ENCODE measurements at places on chromosomes 2 and 18. TPM values are rescaled to one million over a fixed set of nuclear protein-coding genes. Genes with fewer than 3 reads are reported as not detected.

- DNase-seq, result no peak
These were observed 301.5 kb upstream of the TFPI start for GRCh38 chr2:187855689-187856088.

DNA sequence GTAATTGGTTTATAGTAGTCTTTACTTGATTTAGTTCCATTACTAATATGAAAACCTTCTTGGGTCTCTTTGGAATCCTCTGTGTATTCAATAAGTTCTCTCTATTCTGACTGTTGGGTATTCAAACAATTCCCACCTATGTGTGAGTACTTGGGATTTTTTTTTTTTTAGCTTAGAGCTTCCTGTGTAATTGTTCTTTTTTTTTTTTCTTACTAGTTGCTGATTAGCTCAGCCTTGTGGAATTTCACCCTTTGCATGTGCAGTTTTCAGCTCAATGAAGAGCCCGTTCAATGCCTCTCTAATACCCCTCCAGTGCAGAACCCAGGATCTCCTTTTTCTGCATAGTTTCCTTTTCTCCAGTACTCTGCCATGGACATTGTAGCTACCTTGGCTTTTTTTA lies 339.1 kb upstream of the GALNT5 start:
- DNase-seq, result no peak

- no peak for DNase-seq
These were observed 35.0 kb downstream of the YES1 start for GRCh38 chr18:777021-777420.

USP37 gene
- 6.0 TPM for polyA plus RNA-seq

Measured in sigmoid colon (tissue), 7 donors.